ENCODE measurements at places on chromosomes 13 and 19.

GRCh38 chr13:50713523-50714248 is 129.8 kb downstream of the DLEU7 start:
- DNase-seq = no peak

GRCh38 chr19:36572593-36573019 is 486 bp downstream of the ZNF529 start:
- no peak for DNase-seq

DNA sequence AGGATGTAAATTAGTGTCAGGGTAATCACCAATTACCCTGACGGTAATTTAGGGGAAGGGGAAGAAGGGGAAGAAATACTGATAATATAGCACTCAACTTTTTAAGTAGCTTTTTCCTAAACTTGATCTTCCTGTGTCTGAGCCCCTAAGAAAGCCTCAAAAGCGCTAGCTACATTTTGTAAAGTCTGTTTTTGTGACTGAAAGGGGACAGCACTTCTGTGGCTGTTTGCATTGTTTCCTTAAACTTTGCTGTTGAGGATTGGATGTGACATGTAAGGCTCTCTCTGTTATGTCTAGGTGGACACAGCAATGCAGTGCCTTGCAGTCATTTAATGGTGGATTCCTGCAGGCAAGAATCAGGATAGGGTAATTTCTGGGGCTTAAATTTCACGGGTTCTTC is 42.8 kb downstream of the SPATA13 start:
- no peak for DNase-seq

DNA sequence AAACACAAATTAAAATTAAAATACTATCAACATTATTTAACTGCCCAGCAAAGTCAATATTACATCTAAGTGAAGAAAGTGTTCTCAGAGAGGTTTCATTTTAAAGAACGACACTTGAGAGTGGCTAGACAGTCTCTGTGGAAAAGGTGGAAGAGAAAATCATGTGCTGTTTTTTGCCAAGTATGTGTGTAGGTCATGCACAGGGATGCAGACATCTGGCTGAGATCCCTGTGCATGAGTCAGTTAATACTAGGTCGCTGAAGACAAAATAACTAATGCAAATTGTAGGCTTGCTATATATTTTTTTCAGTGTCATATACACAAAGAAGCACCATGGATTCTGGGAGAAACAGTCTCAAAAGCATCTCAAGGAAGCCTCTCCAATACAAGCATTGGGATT is 44.3 kb upstream of the ENOX1 start:
- no peak for DNase-seq

- DNase-seq = no peak
These were observed 22.0 kb downstream of the SBNO2 start for GRCh38 chr19:1151917-1152587.
